Activated naive CD4-positive, alpha-beta T cell treated with Interleukin-2 at 50 U/mL for 16 hours (primary cell): ENCODE measurements at places on chromosomes 2 and 18.

- no peak for DNase-seq
Observed at GRCh38 chr2:178246696-178247095, 52.4 kb downstream of the OSBPL6 start.

GRCh38 chr2:14960686-14961324 is 328.3 kb downstream of the LRATD1 start:
- no peak for DNase-seq

DNA sequence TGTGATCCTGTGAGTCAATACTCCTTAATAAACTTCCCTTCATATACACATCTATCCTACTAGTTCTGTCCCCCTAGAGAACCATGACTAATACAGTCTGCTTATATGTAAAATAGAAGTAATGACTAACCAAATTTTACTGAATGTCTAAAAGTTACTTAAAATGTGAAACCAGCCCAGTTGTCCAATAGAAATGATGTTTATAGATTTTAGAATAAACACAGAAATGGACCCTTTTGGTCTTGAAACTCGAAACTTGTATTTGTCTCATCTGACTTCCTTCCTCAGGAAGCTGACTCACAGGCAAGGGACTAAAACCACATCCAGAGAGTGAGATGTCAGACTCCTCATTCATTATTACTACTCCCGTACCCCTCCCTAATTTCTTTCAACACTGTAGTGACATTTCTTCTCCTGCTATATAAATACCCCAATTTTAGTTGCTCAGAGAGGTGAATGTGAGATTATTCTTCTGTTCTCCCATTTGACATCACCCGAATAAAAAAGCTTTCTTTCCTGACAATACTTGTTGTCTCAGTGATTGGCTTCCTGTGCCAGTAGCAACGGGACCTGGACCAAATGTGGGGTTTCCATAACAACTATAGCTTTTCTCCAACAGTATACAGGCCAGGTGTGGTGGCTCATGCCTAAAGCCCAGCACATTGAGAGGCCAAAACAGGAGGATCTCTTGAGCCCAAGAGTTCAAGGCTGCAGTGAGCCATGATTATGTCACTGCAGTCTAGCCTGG is 486.0 kb downstream of the ERBB4 start:
- DNase-seq: no peak

DNA sequence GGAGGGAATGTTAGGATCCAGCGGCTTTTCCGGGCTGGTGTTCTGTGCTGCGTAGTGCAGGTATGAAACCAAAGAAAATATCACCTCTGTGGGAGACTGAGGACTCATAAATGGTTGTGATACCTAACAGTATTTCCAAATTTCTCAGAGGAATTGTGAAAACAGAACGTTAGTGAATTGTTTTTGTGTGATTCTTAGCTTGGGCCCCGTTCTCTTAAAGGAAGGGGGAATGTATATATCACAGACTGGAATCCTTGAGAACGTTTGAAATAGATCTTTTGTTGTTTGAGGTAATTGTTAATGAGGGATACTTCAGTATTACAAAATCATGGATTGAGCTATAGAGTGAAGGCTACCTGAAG is 834 bp downstream of the ZNF638 start:
- DNase-seq: no peak

DNA sequence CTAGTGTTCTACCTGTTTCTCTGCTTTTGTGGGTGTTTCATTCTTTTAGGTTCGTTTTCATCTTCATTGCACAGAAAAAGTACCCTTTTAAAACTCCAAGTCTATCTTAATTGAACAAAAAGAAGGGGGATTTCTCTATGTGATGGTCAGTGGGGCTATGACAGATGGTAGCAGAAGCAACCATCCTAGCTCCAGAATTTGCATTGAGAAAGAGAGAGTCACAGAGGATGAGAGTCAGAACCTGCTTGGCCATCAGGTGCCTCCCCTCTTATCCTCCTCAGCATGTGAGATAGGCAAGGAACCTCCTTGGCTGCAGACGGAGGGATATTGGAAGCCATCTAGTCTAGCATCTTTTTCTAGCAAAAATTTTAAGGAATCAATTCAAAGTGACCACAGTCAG is 398.0 kb upstream of the DCC start:
- DNase-seq: no peak

DNA sequence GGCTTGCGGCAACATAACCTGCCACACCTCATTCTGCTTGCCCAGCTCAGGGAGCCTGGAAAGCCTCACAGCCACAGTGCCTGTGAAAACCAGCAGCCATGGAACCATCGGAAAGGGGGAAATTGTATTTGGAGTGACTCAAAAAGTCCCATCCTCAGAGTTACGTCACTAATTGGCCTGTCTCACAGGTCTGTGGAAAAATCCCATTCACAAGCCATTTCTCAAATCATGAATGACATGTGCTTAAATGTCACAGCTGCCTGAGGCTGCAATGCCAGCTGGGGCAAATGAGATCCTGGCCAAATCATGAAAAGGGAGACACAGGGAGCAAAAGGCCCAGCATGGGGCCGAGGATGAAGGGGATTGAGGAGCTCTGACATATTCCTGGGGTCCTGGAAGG is 486.9 kb upstream of the RAB6C start:
- no peak for DNase-seq

GRCh38 chr2:24955232-24955631 is 16.5 kb downstream of the DNAJC27 start:
- DNase-seq: no peak

GRCh38 chr18:66668706-66669105 is 64.8 kb upstream of the CDH19 start:
- DNase-seq: no peak

- DNase-seq: no peak
Observed at GRCh38 chr2:80141007-80141726, 163.4 kb downstream of the LRRTM1 start.

- no peak for DNase-seq
Observed at GRCh38 chr18:79952996-79953559, 1.6 kb upstream of the SLC66A2 start.

DNA sequence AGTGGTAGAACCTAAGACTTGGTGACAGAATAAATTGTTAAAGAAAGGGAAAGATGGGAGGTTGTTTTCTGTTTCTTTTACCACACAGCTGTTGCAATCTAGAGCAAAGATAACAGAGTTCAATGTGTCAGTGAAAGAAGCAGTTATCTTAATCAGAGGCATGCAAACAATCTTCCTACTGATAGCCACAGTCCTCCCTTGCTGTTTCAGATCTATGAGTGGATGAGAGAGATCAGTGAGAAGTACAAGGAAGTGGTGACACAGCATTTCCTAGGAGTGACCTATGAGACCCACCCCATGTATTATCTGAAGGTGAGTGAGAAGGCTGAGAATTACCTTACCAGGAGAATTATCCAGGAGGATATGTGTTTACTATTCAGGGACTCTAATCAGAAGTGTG is 15.9 kb downstream of the CPO start:
- no peak for DNase-seq

- DNase-seq: no peak
Observed at GRCh38 chr2:239916205-239917124, 108.7 kb downstream of the NDUFA10 start.

DNA sequence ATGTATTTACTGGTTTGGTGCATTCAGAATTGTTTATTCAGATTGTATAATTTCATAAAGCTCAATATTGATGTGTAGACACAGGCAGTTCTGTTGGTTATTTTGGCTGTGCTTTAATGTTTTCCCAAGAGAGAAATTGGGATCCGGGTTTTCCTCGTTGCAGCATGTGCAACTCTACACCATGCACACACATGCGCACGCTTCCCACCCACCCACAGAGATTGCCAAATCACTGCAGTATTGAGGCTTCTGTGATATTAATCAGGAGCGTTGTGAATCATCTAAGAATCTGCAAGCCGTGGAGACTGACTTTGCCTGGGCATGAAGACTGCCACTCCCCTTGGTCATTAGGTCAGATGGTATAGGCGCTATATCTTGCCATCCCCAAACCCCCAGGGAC is 571.5 kb downstream of the SLC4A3 start:
- DNase-seq: no peak

DNA sequence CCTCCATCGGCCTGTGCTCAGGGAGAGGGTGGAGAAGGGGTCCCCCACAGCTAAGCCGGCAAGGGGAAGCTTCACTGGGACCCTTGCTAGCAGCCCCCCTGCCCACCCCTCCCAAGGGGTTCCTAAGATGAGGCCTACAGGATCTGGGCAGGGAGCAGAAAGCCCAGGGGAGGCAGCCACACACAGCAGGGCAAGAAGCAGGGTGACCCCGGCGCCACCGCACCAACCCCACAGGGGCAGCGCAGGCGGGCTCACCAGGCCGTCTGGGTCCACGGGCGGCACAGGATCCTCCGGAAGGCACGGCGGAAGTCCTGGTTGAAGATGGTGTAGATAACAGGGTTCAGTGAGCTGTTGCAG is 1.8 kb downstream of the ADRA2B start:
- no peak for DNase-seq

- DNase-seq: no peak
Observed at GRCh38 chr2:181683518-181684453, 3.5 kb upstream of the NEUROD1 start.

- no peak for DNase-seq
Observed at GRCh38 chr2:64720535-64721319, 67.0 kb upstream of the SERTAD2 start.

GRCh38 chr2:64612575-64613195 is 41.0 kb downstream of the SERTAD2 start:
- no peak for DNase-seq

- DNase-seq: no peak
Observed at GRCh38 chr2:54864096-54864495, 140.6 kb downstream of the EML6 start.

GRCh38 chr2:70086278-70086837 is 919 bp upstream of the PCBP1 start:
- DNase-seq: peak; percentile 75

- no peak for DNase-seq
Observed at GRCh38 chr2:239684271-239684810, 283.5 kb upstream of the HDAC4 start.

DNA sequence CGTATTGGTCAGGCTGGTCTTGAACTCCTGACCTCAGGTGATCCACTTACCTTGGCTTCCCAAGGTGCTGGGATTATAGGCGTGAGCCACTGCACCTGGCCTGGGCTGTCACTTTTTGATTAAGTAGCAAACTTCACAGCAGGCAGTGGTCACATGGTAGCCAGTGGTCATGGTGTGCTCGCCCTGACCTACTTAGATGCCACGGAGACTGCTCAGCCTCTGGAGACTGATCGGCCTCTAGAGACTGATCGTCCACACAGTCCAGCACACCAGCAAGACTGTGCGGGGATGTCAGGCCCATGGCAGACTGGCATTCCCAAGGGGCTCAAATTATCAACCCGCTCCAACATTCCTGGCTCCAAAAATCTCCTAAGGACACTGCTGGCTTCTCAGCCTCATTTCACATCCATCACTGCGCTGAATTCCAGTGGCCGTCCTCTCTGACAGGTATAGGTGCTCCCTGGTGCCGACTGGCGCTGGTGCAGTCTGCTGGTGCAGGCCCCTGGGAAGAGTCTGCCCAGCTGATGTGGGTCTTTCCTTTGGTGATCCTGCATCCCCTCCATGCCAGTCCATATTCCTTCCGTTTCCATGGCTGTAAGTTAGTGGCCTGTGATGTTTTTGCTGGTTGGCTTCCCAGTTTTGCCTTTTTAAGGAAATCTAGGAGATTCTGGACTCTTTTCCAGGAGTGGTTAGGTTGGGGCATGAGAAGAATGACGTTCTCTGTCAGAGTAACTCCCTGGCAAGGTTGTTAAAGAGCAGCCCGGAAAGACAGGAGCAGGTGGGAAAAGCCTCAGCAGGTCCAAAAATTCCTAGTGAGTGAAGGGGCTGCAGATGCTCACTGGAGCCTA is 374.5 kb upstream of the HS6ST1 start:
- no peak for DNase-seq

DNA sequence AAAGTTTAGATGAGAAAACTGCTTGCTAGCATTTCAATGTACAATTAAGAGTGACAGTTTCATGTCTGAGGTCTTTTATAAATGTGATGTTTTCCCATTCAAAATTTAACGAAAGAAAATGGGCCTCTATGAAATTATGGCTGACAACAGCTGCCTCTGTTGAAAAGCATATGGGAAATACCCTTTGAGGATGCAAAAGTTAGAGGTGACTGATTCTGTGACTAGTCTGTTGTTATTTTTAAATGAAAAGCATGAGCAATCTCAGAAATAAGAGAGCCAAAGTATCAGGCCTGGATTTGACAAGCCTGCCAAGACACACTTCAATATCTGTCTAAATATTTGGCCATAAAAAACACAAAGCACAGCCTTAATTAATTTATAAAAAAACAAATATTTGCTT is 580.8 kb downstream of the ERBB4 start:
- no peak for DNase-seq

- DNase-seq: no peak
Observed at GRCh38 chr2:119772128-119772527, 12.4 kb downstream of the PTPN4 start.

DNA sequence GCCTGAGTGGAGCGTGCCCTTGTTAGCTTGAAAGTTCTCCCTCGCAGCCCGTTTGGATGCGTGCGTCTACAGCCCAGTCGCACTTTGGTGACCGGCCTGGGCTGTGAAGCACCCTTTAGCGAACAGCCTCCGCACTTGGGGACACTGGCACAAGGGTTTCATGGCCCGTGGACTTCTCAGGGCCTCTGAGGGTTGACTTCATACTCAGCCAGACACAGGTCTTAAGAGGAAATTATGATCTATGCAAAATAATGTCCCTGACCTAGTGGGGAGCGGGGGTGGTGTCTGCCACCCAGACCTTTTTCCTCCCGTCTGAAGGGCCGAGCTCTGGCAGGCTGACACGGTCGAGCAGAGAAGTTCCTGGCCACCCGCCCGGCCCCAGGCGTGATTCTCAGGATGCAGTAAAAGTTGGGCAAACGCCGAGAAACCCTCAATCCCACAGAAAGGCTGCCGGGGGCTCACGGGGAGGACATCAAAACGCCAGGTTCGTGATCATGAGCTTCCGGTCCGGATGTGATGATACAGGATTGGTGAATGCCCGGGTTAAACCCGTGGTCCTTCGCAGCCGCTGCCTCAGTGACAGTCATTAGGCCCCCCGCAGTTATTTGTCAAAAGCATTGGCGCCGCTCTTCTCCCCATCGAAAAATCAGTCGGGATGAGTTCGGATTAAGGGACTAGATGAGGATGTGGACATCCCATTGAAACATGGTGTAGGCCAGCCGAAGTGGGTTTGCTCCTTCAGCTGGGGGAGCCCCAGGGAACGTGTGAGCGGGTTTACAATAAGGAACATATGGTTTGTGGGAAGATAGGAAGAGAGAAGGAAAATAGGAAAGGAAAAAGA is 3.6 kb upstream of the PAX3 start:
- no peak for DNase-seq

DNA sequence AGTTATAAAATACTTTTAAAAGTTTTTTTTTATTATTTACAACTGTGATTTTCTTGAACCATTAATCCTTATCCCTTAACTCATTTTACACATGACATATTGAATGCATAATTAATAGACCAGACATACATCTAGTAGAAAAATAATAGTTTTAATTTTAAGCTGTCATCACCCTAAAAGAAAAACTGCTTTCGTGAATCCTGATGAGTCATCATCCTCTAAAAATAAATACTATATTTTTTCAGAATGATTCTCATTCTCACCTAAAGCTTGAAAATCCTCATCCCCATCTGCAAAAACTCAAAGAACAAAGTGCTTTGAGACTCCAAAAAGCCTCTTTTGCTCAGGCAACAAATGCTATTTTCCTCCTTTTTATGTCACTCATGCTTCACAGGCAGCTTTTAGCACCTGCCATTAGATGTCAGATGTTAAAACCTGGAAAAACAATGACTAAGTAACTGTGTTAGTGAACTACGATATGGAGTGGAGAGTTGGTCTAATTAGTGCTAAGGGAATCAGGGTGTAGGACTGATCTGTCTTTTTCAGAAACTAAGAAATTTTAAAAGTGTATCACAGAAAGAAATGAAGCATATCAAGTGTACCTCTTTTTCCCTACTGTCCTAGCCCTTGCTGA is 297.6 kb downstream of the TMX3 start:
- DNase-seq: no peak
